ENCODE measurements at places on chromosomes 7 and 10.
A peak's percentile ranks its signal among the peaks of the same experiment; 100 is the strongest.

DNA sequence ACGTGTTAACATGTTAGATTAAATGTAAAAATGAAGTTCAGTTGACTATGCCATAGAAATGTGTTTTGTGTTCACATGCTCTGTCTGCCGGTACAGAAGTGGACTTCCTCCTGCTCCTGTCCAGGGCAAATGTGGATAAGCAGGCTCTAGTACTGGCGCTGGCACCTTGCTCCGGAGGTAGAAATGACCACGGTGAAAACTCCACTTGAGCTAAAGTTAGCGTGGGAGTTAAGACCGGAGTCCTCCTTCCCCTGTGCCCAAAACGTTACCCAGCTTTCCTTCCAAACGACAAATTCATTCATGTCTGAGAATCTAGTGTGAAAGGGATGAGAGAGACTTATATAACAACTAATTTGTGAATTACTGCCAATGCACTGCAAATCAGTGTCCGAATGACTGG is 35.0 kb upstream of the ATP6V0A4 start:
- DNase-seq: no peak

GRCh38 chr10:80126876-80127275 is 5.7 kb upstream of the PLAC9 start:
- no peak for DNase-seq

- DNase-seq: no peak
Observed at GRCh38 chr10:117413928-117414618, 38.8 kb upstream of the PDZD8 start.

- DNase-seq: no peak
Observed at GRCh38 chr7:36047091-36047658, 105.9 kb upstream of the EEPD1 start.

DNA sequence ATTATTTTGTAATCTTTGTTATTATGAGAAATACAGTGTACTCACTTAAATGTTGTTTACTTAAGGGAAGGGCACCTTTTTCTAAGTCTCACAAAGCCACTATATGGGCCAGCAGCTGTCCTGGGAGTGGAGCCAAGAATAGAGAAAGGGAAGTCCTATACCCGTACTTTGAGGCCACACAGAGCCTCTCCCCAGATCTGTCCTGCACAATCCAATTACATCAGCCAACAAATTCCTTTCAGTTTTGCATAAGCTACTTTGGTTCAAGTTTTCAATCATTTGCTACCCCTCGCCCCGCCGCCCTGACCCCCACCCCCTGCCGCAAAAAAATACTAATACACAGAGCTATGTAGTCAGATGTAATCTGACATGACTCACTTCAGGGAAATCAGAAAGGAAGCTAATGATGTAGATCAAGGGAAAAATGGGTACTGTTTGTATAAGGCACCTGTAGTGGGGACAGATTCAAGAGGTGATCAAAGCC is 297.4 kb upstream of the NEBL start:
- no peak for DNase-seq

DNA sequence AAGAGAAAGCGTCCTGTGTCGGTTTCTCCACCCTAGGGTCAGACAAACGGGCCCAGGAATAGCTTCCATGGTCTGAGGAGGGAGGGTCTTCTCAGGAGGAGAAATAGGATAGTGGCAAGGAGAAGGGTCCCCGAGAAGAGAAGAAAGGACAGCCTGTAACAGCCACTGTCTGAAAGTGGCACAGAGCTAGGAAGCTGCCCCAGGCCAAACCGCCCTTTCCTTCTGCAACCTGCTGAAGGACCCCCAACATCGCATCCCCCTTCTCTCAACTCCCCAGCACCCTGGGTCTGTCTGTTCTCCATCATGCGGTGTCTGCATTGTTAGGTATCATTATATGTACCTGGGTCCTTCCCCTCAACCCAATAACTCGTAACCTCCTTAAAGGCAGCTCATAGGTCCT is 47.1 kb downstream of the COL17A1 start:
- DNase-seq: no peak

GRCh38 chr7:78149787-78150186 is 351.2 kb downstream of the PHTF2 start:
- DNase-seq: no peak

GRCh38 chr10:104892879-104893617 is 252.0 kb downstream of the SORCS3 start:
- no peak for DNase-seq

DNA sequence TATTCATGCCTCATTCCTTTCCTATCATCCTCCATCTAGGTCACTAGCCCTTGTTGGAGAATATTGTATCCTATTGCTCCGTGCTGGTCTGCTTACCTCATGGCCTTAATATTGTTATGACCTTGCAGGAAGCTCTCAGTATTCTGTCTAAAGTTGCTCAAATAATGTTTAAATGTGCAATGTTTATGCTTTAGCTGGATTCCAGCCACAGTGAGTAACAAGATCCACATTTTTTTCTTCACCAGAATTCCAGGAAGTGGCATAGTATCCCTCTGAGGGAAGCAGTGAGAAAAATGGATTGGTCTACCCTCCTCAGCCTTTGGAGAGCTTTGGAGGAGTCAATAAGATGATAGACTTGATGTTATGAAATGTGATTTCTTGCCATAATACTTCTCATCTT is 402.6 kb downstream of the NRG3 start:
- DNase-seq: no peak

GRCh38 chr10:33055625-33056024 is 97.6 kb upstream of the ITGB1 start:
- no peak for DNase-seq

GRCh38 chr10:81027223-81027622 is 489.5 kb downstream of the SH2D4B start:
- DNase-seq: no peak

- DNase-seq: no peak
Observed at GRCh38 chr7:106039486-106040060, 72.5 kb downstream of the SYPL1 start.

GRCh38 chr10:125093199-125093973 is 67.0 kb downstream of the CTBP2 start:
- DNase-seq: no peak

DNA sequence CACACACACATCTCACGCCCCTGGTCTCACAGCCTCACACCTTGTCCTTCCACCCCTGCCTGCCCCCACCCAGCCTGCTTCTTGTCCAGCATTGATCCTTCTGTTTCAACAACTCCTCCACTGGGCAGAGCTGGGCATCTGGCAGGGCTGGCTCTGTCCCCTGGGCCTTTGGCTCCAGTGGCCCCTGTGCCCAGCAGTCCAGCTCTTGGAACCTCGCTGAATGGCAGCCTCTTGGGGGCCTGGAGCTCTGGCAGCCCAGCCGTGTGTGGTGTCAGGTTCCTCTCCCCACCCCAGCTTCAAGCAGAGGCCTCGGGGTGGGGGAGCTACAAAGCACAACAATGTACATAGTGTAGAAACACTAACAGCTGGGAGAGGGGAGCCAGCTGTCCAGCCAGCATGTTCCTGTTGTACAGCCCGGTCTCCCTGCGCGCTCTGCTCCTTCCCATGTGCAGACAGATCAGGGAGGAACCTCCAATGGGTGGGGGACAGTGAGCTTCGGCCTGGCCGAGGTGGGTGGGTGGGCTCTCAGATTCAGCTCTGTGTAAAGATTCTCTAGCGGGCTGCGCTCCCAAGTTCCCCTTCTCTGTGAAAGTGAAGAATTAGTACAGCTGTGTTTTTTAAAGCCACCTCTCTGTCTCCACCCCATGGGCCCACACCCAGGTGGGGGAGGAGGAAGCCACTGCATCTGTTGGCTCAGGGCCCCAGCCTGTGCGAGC is 19.4 kb downstream of the ZMIZ2 start:
- no peak for DNase-seq

DNA sequence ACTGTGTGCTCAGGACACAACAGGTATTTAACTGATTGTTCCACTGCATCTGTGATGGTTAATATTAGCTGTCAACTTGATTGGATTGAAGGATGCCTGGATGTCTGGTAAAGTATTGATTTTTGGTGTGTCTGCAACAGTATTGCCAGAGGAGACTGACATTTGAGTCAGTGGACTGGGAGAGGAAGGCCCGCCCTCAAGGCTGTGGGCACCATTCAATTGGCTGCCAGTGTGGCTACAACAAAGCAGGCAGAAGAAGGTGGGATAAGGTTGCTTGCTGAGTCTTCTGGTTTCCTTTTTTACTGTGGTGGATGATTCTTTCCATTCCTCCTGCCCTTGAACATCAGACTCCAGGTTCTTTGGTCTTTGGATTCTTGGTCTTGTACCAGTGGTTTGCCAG is 137.1 kb upstream of the FAM13C start:
- no peak for DNase-seq

DNA sequence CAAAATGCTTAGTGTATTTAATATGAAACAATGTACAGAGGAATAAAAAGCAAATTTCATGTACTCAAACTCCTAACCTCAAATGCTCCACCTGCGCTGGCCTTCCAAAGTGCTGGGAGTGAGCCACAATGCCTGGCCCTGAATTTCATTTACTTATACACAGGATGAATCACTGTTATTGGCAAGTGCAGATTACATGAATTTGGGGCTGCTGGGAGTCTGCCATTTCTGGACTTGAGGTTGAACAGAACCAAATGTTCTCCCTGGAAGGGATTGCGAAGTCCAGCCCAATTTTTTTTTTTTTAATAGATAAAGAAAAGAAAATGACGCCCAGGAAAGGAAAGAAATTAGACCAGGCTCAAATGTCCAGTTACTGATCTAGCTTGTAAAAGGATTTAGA is 6.8 kb upstream of the CSTF2T start:
- no peak for DNase-seq

GRCh38 chr10:59273445-59273844 is 88.9 kb downstream of the FAM13C start:
- no peak for DNase-seq

- DNase-seq: no peak
Observed at GRCh38 chr7:98594348-98594747, 22.7 kb upstream of the NPTX2 start.

DNA sequence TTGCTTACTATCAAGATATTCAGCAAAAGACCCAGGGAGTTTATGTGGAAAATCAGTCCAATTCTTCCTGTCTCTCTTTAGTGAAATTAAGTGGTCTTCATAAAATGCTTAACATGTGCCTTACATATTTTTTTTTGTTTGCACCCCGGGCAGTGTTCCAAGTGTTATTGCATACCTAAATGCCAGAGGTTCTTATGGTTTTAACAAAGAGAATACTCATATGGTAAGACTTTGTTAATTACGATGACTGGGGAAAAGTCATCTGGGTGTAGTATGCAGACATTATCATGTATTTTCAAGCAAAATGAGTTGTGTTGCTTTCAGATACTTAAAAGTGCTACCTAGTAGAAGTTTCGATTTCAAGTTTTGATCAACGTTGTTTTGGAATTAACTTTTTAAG is 82.6 kb downstream of the PRKG1 start:
- DNase-seq: no peak

GRCh38 chr7:29499932-29500331 is 63.7 kb upstream of the PRR15 start:
- DNase-seq: no peak

DNA sequence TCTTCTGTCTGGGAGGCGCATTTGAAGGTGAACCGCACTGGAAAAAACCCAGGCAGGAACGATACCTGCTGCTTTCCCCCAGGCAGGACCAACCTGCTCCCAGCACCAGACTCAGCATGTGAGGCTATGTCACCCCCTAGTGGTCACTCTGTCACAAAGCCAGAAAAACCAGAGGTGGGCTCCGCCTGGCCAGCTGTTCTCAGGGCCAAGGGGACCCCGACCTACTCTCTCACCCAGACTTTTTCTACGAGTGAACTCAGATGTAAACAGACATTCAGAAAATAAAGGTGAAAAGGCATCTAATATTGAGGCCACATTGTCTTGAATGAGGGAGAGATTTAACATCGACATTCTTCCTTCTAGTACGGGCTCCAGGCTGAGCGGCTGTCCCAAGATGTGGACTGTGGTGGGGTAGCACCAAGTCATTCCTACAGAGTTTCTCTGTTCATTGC is 117.3 kb downstream of the PRKAG2 start:
- DNase-seq: peak; percentile 67

- no peak for DNase-seq
Observed at GRCh38 chr7:55048221-55048859, 29.5 kb downstream of the EGFR start.

DNA sequence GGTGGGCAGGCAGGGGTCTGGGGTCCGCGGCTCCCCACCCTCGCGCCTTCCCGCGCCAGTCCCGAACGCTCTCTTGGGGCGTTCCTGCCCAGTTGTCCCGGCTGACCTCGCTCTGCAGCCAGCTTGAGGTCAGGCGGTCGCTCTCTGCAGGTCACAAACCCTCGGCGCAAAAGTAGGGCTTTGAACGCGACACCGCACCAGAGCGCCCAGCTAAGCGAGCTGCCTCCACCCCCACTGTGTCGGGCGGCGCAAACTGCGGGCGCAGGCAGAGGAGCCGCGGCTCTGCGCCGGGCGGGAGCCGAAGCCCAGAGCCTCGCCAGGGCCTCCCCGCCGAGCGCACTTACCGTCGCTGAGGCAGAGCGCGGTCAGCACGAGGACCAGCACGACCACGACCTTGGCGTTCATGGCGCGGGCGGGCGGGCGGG is 284 bp downstream of the CXCL12 start:
- DNase-seq: no peak

GRCh38 chr7:48938539-48939295 is 14.4 kb downstream of the CDC14C start:
- peak; percentile 21 for DNase-seq

DNA sequence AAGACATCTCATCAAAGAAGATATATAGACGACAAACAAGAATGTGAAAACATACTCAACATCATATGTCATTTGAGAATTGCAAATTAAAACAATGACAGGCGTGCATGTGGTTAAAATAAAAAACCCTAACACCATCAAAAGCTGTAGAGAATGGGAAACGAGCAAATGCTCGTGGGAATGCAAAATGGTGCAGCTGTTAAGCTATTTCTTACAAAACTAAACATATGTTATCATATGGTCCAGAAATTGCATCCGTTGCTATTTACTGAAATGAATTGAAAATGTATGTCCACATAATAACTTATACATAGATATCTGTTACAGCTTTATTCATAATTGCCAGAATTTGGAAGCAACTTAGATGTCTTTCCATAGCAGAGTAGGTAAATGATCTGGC is 574.4 kb downstream of the TNS3 start:
- no peak for DNase-seq

DNA sequence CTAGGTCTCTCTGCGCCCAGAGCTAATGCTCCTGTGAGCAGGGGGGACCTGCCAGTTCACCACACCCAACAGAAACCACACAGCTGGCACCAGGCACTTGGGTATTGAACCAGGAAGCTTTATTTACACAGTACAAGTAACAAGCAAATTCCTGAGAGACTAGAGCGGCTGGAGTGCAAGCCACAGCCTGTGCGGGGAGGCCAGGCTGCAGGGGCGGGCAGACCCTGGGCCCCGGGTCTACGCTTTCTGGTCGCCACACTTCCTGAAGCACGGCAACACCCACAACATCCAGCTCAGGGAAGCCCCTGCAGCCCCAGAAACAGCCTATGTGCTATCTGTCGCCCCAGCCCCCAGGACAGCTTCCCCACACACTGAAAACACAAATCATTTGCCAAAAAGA is 125.0 kb downstream of the FAM53B start:
- no peak for DNase-seq

DNA sequence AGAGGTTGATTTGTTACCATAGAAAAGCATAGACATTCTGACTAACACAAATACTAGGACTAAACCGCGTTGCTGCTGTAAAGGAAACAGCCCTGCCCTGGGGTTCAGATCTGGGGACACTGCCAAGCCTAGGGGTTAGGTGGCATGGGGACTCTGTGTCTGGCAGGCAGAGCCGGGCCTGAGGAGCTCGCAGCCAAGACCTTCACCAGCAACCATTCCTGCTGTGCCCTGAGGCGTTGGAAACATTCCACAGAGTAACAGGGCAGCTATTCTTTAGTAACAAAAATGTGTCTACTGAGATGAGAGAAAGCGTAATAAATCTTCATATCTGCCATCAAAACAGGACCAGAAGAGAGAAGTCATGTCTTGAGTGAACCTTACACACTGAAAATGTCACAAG is 280.5 kb downstream of the POM121L12 start:
- DNase-seq: no peak

GRCh38 chr10:95988702-95989101 is 54.7 kb upstream of the CCNJ start:
- no peak for DNase-seq
